ENCODE measurements at places on chromosomes 6 and 20.

GRCh38 chr20:4666001-4666479 is 55.7 kb upstream of the PRND start:
- DNase-seq = no peak

- DNase-seq = peak; percentile 91
Observed at GRCh38 chr20:35539756-35540212, 2.1 kb upstream of the ERGIC3 start.

GRCh38 chr6:39266782-39267355 is 37.6 kb upstream of the KCNK5 start:
- no peak for DNase-seq

DNA sequence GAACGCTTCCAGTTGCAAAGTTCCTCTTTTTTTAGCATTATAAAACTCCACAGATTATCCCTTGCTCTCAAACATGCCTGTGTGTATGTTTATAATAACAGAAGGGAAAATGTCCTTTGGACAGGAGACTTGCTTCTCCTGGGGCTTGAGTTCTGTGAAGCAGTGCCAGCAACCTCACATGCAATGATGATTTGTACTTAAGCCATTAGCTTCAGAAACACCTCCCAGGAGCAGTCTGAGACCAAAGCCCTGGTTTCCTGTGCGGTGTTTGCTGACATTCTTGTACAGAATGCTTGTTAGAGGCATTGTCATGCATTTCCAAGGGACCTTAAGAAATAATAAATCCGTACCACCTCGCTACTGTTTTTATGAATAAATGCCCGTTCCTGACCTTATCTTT is 752.8 kb downstream of the CBLN4 start:
- DNase-seq = no peak

DNA sequence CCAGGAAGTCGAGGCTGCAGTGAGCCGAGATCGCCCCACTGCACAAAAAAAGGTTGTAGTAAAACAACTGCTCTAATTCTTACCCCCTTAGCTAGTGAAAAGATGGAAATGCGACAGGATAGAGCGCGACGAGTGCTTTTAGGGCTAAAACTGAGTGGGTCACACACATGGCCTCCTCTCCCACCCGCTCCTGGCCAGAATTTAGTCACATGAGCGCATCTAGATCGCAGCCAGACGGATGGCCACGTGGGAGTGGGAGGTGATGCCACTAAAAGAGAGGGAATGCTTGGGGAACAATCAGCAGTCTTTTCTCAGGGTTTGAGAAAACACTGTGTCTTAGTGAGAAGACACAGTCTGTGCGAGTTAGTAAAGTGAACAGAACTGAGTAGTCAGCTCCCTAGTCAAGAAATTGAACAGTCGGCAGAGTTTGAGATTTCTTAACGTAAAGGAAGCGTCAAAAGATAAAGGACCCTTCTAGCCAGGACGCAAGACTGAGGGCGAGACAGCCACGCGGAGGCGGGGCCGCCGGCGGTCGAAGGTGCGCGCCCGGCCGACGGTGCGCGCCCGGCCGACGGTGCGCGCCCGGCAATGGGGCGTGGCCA is 664 bp upstream of the ACTR5 start:
- no peak for DNase-seq

DNA sequence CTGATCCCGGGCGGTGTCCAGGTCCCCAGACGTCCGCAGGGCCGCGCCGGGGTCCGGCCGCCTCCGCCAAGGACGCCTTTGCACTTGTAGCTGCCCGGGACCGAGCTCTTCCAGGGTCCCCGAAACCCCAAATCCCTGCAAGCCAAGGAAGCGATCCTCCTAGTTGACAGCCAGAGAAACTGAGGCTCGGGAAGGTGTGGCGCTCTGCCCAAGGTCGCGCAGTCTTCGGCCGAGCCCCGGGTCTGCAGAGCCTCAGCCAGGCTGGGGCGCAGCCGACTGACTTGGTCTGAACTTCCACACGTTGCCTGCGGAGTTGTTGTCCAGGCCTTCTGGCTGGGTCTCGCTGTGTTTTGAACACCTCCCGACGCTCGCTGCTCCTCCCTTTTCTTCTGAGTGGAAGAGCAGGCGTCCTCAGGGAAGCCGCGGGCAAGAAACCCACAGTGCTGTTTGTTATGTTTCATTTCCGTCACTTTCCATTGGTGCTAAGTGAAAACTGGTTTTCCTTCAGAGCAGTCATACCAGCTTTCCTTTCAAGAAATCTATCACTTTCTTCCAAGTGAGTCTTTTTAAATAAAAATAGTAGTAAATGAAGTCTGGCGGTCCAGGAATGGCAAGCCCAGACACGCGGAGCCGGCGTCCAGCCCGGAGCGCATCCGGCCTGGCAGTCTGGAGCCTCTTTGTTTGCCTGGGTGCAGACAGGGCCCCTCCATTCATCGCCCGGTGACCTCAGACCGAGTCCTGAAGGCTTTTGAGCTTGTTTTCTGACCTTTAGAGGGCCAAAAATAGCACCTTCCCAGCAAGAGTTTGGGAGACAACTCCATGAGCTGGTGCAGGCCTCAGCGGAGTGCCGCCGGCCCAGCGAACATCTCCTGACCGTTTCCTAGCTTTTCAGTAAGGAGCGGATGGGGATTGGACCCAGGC is 698 bp downstream of the FAM210B start:
- DNase-seq = peak; percentile 10

DNA sequence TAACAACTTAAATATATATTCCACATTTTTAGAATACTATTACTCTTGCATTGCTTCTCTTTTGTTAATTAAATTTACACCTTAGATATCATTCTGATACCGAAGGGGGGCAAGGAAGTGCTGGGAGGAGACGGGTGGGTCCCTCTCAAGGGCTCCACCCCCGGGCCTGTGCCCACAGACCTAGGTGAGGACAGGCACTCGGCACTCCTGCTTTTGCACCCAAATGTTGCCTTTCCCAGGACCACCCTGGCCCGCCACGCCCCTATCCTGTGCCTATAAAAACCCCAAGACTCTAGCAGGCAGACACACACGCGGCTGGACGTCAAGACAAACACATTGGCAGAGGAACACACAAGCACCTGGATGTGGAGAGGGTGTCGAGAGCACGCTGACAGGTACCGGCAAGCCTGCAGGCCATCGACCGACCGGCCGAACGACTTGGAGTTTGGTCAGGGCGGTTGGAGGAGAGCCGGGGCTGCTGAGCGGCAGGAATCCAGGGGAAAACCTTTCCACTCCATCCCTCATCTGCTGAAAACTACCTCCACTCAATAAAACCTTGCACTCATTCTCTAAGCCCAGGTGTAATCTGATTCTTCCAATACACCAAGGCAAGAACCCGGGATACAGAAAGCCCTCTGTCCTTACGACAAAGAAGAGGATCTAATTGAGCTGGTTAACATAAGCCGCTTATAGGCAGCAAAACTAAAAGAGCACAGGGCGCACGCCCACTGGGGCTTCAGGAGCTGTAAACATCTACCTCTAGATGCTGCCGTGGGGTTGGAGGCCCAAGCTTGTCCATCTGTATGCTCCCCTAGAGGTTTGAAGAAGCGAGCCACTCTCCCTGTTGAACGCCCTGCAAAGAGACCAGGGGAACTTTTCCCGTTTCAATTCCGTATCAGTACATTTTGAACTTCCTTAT is 197.4 kb upstream of the PRSS16 start:
- DNase-seq = no peak

DNA sequence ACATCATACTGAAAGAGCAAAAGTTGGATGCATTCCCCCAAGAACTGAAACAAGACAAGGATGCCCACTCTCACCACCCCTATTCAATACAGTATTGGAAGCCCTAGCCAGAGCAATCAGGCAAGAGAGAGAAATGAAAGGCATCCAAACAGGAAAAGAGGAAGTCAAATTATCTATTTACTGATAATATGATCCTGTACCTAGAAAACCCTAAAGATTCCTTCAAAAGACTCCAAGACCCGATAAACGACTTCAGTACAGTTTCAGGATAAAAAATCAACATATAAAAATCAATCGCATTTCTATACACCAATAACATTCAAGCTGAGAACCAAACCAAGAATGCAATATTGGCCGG is 14.5 kb downstream of the CDK19 start:
- DNase-seq = no peak

DNA sequence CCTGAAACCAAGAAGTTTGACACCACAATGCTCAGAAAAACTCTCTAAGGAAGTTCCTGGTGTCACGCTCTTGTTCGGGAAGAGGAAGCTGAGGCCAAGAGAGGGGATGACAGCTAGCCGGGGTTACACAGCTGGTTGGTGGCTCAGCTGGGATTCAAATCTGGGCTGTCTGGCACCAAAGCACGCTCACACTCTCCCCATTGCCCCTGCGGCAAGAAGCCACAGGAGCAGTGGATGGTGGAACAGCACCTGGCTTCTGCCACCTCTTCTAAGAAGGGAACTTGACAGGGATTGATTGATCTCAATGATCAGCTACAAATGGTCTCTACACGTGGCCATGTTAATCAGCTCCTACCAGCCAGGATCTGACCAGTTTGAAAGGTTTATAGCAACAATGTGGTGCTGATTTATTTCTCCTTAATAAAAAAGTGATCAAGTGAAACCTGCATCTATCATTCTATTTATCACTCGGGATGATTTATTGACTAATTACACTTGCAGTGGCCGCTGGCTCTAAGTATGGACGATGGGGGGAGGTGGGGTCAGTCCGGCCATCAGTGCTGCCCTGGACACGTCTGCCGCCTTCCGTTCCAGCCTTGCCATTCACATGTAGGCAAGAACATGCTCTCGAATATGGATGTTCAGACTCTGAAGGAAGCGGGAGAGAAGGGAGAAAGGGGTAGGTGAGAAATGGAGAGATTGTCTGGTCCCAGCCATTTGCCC is 71.9 kb upstream of the TOP1 start:
- no peak for DNase-seq

GRCh38 chr6:15854826-15855710 is 192.2 kb upstream of the DTNBP1 start:
- no peak for DNase-seq

DNA sequence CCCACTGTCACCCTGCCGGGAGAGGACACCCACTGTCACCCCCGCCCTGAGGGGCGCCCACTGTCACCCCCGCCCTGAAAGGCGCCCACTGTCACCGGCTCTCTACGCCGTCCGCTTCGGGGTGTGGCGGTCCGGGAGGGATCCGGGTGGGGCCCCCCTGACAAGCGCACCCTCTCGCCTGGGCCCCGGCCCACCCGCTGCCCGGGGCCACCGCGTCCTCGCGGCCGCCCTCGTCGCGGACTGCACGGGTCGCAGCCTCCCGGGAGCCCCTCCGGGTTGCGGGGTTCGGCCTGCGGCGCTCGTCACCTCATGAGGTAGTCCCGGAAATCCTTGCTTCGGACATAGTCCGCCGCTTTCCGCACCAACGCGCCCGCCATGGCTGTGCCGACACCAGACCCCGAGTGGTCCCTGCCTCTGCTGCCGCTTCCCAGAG is 224 bp downstream of the MPC1 start:
- no peak for DNase-seq

Data from NCI-H1092 (cell line).